ENCODE measurements at places on chromosomes 4 and X.
A peak's percentile ranks its signal among the peaks of the same experiment; 100 is the strongest.

DNA sequence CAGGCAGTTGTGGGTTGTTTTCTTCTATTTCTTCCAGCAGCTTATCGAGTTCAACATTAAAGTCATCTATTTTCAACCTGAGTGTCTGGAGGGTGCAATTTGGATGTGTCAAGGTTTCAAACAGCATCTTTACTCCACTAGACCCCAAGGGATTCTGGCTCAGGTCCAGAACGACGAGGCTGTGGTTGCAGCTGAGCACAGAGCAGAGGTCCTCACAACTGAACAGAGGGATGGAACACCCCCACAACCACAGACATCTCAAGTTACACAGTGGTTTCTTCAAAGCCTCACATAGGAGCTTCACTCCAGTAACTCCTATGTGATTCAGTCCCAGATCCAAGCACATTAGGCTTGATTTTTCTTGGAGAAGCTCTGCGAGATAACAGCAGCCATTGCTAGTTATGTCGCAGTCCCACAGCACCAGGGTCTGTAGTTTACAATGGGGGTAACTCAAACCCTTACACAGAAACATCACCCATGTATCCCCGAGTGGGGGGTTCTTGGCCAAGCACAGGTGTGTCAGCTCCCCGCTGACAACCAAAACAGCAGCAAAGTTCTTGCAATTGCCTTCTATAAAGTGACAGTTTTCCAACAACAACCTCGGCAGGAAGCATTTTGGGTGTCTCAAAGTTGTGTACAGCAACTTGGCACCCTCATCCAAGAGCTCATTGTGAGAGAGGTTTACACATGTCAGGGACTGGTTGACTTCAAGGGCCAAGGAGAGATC lies 2.8 kb downstream of the NLRP2B start:
- DNase-seq, result no peak

DNA sequence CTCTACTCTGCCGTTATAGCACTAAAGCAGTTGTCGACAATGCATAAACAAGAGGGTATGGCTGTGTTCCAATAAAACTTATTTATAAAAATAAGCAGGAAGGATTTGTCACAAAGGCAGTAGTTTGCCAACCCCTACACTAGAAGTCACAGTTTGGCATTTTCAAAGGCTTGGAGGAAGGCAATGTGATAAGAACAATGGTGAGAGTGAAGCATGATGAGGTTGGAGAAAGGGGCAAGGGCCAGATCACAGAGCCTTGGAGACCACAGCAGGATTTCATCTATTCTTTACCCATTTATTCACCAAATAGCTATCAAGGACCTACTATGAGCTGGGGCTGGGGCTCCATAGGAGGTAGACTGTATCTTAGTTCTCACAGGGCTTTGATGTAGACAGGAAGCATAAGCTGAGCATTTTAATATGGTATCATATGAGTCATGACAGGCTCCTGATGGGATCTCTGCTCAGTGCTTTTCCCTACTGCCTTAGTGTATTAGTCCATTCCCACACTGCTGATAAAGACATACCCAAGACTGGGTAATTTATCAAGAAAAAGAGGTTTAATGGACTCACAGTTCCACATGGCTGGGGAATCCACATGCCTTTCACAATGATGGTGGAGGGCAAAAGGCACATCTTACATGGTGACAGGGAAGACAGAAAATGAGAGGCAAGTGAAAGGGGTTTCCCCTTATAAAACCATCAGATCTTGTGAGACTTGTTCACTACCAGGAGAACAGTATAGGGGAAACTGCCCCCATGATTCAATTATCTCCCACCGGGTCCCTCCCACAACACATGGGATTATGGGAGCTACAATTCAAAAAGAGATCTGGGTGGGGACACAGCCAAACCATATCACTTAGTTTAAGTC lies 58.9 kb downstream of the PPM1K start:
- DNase-seq, result no peak

DNA sequence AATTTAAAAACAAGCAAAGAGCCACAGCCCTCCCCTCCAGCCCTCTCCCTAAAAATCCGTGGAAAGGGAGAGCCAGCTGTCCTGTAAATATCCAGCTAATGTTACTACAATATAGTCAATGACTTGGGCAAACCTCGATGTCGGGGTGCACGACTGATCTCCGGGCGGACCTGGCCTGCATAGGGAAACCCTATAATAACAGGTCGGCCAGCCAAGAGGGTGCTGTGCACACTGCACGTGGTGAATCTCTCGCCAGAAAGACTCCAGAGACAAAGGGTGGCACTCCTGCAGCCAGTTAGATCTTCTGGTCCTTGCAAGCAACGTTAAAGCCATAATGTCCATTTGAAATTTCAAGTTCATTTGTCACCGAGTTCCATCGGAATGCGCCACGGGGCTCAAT lies 1092.8 kb downstream of the ADGRL3 start:
- no peak for DNase-seq

DNA sequence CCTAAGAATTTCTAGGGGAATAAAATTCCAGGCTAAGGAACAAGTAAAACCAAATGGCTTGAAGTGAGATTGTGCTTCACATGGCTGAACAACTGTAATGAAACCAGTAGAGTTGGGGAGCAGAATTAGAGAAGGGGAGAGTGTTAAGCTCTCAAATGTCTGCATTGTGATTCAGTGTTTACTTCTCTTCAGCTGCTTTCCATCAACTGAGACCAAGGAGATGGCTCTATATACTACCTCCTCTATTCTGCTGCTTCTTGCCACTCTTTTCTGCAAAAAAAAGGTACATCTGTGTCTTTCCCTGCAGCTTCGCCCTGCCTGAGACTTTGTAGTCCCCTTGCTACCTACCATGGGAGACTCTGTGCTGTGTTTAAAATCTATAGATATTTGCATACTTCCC lies 73.5 kb downstream of the WDFY3 start:
- no peak for DNase-seq

DNA sequence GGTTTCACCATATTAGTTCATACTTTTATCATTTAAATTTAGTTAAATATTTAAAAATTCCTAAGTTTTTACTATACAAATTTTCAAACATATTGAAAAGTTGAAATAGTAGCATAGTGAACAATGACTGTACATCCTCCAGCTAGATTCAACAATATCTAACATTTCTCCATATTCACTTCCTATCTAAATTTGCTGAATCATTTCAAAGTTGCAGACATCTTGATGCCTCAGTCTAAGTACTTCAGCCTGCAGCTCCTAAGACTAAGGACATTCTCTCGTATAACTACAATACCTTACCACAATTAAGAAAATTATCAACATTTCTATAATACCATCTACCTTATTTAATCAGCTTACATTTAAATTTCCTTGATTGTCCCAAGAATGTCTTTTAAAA lies 132.7 kb downstream of the TMEM164 start:
- no peak for DNase-seq

GRCh38 chrX:84362184-84362838 lies 139.9 kb downstream of the HDX start:
- no peak for DNase-seq

GRCh38 chr4:73734530-73735001 lies 5.8 kb upstream of the CXCL8 start:
- no peak for DNase-seq

DNA sequence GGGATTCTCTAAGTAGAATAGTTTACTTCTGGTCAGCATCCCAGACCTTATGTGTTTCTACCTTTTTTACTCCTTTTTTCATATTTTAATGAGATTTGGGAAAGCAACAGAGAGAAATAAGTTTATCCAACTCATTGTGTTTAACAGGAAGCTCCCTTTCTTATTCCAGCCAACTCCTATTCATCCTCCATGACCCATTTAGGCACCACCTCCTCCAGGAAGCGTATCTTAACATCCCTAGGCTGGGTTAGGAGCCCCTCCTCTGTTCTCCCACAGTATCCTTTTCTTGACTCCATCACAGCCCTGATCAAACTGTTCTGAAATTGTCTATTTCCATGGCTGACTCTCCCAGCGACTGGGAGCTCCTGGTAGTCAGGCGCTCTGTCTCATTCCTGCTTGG lies 18.8 kb upstream of the IQSEC2 start:
- no peak for DNase-seq

- no peak for DNase-seq
Measured at GRCh38 chr4:1626151-1626550, 58.0 kb downstream of the FAM53A start.

DNA sequence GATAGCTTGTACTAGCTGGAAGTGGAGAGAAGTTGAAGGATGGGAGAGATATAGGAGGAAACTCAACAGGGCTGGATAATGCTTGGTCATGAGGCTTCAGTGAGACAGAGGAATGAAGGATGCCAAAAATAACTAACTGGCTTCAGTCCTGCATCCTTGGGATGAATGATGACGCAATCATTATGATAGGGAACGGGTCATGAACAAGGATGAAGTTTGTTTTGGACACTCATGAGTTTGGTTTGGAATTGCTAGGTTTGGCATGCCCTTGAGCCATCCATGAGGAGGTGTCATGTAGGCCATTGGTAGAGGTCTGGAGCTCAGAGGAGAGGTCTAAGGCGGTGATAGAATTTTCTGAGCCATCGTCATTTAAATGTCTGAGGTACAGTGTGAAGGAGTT lies 160.0 kb upstream of the NHS start:
- no peak for DNase-seq

- no peak for DNase-seq
Measured at GRCh38 chrX:133302775-133303445, 84.8 kb upstream of the TFDP3 start.

DNA sequence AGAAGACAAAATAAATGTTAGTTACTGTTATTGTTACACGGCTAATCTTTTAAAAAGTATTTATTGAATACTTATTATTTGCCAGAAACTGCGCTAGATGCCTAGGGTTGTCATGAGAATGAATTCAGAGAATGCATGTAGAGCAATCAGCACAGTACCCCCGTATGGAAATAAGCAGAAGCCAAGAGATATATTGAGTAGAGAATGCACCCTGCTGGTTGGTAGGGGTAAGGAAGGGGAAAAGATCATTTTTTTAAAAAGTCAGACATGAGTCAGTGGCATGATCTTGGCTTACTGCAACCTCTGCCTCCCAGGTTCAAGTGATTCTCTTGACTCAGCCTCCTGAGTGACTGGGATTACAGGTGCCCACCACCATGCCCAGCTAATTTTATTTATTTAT lies 13.1 kb upstream of the DRP2 start:
- DNase-seq, result no peak

DNA sequence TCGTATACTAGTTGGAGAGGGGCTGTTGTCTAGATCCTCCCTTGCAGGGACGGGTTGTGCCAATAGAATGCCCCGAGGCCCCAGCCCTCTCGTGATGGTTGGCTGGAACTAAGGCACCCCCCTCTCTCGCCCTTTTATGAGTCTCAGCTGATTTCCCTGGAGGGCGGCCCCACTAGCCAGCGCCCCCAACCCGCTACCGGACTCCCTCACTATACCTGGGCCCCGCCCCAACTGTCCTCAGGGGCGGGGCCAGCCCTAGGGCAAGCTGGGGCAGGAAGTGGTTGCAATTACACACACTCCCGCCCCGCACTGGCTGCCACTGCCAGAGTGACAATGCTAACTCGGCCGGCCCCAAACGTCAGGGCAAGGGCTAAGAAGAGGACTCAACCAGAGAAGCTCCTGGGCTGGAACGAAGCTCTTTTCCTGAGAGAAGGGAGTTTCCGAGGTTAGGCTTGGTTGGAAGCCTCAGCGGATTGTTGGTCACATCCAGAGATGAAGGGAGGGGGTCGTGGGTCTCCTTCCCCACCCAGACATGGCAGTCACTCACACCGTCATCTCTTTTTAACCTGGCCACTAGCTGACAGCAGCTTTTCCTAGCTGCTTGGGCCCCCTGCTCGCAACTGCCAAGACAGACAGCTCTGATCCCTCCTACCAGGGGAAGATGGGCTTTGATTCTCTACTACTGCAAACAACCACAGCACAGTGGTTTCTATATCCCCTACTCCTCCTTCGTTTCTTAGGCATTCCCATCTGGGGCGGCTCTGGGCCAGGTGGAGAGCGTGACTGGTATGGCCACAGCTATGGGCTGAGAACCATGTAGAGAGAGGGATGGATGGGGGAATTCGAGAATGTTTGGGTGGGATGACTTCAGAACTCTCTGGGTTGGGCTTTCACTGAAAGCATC lies 21.0 kb upstream of the BCORL1 start:
- peak; percentile 74 for DNase-seq

- no peak for DNase-seq
Measured at GRCh38 chr4:130855533-130855932, 1759.6 kb downstream of the C4orf33 start.

- no peak for DNase-seq
Measured at GRCh38 chr4:63583007-63583406, 826.2 kb downstream of the TECRL start.
